Small intestine (tissue), 16 donors: ENCODE measurements at places on chromosomes 5 and 9.

DNA sequence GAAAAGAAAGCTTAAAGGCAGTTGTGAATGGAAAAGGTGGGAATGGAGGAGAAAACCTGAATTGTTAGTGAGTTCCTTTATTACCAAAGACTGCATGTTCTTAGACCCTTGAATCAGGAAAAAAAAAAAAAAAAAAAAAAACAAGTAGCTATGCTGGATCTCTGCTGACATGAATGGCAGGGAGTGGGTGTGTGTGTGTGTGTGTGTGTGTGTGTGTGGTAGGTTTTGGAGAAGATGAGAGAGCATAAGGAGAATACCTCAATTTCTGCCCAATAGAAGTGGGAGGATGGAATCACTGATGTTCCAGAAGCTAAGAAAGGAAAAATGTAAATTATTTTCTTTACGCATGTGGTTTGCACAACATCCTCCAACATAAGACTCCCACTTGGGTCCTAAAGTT is 25.5 kb upstream of the NR4A3 start:
- DNase-seq, result no peak

DNA sequence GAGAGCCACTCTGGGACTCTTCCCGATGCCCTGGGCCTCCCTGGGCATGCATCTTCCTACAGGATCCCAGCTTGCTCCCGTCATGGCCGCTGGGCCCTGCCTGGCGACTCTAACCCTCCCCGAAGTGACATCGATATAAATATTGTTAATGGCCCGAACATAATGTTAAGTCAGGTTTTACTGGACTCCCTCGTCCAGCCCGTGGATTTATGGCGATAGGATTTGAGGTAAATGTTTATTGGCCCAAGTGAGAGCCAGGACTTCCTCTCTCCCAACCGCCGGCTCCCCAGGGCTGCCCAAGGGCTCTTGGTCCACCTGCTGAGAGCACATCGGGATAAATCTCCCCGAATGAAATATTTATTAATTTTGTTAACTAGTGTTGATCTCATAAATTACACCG is 246.3 kb downstream of the PBX3 start:
- DNase-seq, result no peak

- no peak for DNase-seq
Measured at GRCh38 chr9:104247899-104248460, 153.9 kb downstream of the SMC2 start.

DNA sequence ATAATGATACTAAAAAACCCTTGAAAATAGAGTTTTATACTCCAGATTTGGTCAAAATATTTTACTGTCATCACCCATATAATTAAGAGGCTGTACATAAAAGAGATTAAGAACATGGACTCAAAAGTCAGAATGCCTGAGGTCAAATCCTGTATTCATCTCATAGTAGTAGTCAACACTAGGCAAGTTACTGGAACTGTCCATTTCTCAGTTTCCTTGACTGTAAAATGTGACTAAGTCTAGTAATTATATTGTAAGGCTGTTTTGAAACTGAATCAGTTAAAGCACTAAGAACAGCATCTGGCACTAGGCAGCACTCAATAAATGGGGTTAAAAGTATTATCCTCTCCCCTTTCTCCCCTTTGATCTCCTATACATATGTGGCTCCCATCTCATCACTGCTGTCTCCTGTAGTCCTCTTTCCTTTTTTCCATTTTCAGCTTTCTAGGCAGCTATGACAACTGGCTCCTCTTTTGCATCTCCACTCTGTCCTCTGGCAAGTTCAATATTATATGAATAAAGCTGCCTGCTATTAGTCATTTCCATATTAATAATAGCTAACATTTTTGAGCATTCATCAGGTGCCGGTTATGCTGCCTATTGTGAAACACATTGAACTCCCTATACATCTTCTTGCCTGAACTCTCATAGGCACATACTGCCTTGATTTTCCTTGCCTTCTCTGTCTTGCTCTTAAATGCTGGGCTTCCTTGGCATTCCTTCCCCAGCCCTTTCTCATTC is 185.8 kb upstream of the NREP start:
- no peak for DNase-seq

- no peak for DNase-seq
Measured at GRCh38 chr9:8533681-8534080, 734.1 kb upstream of the DMAC1 start.

DNA sequence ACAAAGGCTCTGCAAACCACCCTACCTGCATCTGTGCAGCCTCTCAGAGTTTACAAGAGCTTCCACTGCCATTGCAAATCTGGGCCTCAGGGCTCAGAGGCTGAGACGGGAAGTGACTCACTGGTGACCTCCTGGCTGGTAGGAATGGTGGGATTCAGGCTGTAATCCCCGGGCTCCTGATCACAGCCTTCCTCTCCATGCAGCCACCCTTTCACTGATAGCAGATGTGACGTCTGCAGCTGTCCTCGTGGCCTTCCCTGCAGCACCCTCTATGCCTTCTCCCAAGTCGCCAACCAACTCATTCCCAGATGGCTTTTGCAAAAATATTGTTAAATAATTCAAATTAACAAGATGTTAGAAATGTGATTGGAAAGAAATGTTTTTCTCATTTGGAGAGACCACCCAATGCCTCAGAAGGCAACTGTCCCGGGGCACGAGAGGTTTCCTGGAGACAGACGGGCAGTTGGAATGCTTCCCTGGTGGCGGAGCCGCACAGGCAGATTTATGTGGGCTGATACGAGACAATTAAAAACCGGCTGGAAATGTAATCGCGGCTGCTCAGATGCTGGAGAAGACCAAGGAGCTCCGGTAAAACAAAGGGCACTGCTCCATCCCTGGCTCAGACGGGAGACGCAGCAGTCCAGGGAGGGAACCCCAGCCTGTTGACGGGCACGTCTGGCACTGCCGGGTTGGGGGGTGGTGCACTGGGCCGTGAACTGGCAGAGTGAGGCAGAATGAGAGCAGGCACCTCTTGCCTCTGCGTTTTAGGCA is 34.4 kb upstream of the SLC25A51 start:
- no peak for DNase-seq

DNA sequence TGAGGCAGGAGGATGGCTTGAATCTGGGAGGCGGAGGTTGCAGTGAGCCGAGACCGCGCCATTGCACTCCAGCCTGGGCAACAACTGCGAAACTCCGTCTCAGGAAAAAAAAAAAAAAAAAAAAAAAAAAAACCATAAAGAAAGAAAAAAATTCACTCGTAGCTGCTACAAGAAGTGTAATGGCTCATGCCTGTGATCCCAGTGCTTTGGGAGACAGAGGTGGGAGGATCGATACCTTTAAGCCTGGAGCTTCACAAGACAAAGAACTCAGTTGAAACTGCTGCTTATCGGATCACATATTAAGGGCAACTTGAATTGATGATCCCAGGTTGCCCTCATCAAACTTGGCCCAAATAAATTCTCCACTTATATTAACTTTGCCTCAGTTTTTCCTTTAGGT is 1.0 kb upstream of the ZCCHC7 start:
- no peak for DNase-seq

- DNase-seq, result no peak
Measured at GRCh38 chr9:130174025-130174424, 1.8 kb downstream of the NCS1 start.

DNA sequence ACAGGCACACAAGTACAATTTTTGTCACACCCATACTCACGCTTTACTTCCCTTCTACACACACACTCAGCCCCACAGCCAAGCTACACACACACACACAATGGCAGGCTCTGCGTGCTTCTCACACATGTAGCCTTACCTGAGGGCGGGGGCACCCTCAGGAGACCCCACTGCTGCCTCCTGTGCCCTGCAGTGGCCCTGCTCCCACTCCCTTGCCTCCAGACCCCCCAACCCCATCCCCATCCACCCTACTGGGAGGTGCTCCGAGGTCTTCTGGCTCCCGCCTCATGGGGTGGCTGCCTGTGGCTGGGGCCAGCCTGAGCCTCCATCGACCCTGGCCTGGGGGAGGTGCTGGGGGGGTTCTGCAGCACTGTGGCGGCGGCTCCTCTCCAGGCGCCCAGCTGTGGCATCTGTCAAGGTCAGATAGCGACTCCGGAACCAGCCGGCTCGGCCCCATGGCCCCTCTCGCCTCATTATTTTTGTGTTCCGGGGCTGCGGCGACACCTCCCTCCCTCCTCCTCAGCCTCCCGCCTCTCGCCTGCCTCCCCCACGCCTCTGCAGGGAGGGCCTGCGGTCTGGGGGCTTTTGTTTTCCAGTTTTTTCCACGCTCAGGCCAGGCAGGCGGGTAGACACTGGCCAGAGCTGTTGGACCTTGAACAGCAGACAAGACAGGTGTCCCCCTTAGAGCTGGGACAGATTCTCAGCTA is 21.7 kb downstream of the CXXC5 start:
- DNase-seq, result no peak

DNA sequence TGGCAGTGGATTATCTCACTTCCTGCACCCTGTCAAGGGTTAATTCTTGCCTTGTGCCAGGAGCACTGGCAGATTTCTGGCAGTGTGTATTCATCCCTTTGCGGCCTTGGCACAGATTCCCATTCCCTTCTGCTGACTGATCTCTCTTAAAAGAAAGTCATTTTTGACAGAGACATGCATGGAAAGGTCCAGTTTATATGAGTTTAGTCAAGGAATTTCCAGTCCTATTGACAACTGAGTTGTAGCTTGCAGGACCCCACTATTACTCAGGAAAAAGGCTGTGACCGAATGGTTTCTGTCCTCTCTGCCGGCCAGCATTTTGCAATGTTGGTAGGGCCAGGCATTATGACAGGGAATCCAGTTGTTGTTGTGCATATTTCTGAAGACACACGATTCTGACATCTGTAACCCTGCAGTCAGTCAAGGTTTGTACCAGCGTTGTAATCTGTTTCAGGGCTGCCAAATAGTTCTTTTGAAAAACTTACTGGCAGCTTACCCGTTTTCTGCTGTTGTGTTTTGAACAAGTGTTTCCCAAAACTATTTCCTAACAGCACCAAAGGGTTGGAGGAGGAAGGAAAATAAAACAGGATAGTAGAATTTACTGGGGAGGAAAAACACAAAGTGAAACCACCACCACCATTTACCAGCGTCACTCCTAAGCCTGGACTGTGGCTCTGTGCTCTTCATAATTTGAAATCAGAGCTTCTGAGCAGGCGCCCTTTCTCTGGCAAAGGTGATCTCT is 243.4 kb upstream of the KLF4 start:
- no peak for DNase-seq
